ENCODE measurements at places on chromosomes 16 and 17. TPM values are rescaled to one million over a fixed set of nuclear protein-coding genes. Genes with fewer than 3 reads are reported as not detected.

ADCY9 gene
- 37.0 TPM for total RNA-seq

DNA sequence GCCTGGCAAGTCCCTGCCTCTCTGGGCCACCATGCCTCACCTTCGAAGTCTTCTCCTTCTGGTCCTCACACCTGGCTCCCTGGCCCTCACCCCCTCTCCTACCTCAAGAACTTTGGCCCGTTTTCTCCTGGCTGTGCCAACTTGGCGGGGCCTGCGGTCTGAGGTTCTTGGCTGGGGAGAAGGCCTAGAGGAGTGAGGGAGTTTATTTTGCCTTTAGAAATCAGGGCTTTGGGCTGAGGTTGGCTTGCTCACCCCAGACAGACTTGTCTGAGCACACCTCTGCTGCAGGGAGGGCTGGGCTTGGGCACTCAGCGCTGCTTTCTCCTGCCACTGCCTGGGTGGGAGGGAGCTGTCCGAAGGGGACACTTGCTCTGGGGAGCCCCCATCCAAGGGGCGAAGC lies 23.3 kb upstream of the TAC4 start:
- no peak for DNase-seq

CDK12 gene
- total RNA-seq, result 19.3 TPM

KATNB1 gene
- 15.2 TPM for total RNA-seq

DNA sequence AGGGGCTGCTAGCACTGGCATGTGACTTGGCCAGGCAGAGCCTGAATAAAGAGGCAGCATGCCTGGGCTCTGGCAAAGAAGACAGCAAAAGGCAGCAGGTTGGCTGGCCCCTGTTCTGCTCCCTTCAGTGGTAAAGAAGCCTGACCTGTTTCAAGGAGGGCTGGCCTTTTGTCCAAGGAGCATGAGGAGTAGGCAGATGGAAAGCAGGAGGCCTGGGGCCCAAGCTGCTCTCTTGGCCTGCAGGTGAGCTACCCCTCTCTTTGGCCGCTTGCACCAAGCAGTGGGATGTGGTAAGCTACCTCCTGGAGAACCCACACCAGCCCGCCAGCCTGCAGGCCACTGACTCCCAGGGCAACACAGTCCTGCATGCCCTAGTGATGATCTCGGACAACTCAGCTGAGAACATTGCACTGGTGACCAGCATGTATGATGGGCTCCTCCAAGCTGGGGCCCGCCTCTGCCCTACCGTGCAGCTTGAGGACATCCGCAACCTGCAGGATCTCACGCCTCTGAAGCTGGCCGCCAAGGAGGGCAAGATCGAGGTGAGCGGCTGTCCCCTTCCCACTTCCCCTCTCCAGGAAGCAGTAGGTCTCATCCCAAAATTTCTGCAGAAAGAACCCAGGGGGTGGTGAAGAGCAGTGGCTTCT lies 8.0 kb downstream of the TRPV2 start:
- no peak for DNase-seq

- DNase-seq, result no peak
These were observed 122.4 kb upstream of the NUDT7 start for GRCh38 chr16:77599793-77600415.

CMTM2 gene
- not detected for total RNA-seq

DNA sequence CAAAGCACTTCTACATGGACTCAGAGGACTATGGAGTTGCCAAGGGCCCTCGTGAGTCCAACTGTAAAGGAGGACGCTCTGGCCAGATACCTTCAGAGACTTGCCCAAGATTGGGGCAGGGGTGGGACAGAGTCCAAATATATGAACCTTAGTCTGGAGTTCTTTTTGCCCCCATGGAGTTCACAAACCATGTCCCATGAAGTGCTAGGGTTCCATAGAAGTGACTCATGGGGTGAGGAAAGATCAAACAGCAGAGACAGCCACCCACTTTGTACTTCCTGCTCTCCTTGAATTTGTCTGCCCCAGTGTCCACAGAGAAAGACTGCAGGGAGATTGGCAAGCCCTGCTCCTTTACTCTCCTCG lies 29.0 kb downstream of the SRL start:
- DNase-seq, result peak; percentile 67

PLA2G10 gene
- not detected for total RNA-seq

TMEM98 gene
- total RNA-seq, result 190 TPM

DNA sequence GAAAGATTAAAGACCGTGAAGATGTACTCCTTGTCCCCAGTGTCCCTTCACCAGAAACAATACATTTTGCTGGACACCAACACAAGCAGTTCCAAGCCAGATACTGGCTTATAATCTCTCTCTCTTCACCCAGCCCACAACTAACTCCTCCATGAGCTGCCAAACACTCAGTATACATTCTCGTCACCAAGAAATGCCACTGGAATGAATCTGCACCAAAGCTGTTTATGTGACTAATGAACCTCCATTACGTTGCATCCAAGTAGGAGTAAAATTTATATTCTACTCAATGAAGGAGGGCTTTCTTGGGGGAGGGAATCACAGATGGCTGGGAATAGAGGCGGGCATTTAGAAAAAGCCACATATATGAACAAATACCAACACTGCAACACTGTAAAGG lies 20.9 kb upstream of the SOX9 start:
- DNase-seq, result peak; percentile 85

KRTAP4-1 gene
- not detected for total RNA-seq

KRT20 gene
- total RNA-seq, result not detected

- peak; percentile 38 for DNase-seq
These were observed at the start of gene CYBA for GRCh38 chr16:88650749-88651275. Gene CYBA, minus strand, starts transcription at chr16:88651053. Its CDS starts 40 bp downstream, at chr16:88651013.

- no peak for DNase-seq
These were observed 35.9 kb downstream of the CBFA2T3 start for GRCh38 chr16:88940862-88941817.

- DNase-seq, result no peak
These were observed 591.4 kb downstream of the TP53TG3F start for GRCh38 chr16:34050787-34051320.

- DNase-seq, result no peak
These were observed 29.0 kb downstream of the ZC3H18 start for GRCh38 chr16:88599092-88599733.

- DNase-seq, result no peak
These were observed 235.1 kb downstream of the ABCC12 start for GRCh38 chr16:47920709-47921108.

SLC5A11 gene
- under 0.01 TPM for total RNA-seq

DNA sequence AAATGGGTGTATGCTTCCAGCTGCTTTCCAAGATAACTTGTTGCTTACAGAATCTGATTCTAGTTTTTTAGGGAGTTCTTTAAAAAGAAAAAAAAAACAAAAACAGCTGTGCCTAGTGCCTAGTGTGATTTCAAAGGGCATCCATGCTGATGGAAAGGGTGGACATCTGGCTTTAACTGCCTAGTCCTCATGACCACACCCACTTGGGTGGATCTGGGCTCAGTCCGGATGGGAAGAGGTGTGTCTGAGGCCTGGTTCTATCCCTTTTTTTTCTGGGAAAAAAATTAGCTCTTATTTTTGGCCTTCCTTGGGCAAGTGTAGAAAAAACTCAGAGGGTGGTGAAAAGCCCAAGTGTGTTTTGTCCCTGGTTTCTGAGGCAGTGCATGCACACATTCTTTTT lies 132.3 kb upstream of the CDH11 start:
- DNase-seq, result no peak

DNA sequence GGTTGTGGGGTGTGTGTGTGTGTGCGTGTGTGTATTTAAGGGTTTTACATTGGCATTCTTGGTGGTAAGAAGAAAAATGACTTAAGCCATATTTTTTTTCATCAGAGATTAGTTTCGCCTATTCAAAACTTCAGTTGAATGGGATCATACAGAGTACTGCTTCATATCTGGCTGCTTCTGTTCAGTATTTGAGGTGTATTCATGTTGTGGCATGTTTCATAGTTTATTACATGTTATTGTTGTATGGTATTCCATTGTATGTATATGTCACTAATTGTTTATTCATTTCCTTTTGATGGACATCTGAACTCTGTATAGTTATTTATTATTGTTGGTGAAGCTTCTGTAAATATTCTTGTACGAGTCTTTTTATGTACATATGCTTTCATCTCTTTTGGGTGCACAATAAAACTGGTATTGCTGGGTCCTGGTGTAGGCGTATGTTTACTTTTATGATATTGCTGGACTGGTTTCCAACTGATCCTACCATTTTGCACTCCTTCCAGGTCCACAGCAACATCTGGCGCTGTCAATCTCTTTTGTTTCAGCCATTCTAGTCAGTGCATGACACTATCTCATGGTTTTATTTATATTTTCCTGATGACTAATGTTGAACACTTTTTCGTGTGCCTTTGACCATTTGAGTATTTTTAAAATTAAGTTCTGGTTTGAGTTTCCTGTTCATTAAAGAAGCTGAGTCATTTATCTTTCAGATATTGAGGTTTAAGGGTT lies 77.4 kb upstream of the MAF start:
- peak; percentile 55 for DNase-seq

DNA sequence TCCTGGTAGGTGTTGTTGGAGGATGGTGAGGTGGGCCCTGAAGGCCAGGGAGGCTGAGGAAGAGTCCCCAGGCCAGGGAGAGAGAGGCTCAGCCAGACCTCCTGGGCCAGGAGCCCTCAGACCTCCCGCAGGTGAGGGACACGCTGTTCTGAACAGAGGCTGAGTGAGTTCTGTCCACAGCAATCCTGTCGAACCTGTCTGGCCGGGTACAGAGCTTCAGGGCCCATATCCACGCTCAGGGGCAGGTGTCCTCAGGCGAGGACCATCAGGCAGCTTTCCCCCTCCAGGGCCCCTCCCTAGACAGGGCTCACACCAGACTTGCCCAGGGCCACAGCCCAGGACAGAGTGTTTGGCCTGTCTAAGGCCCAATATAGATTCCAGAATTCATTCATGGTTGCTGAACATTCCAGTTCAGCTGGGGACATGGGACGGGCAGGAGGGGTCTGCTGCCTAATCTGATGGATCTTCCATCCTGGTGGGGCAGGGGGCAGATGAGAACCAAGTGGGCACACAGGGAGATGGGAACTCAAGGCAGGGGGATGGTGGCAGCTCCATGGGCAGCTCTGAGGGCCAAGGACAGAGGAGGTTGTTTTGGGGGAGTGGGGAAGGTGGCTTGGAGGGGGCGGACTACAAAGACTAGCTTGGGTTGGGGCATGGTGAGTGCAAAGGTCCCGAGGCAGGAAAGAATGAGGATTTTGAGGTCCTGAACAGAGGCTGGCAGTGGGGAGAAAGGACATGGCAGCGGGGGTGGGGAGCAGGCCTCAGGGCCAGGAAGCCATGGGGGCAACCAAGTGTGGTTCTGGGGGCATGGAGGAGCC lies 23.4 kb upstream of the MPRIP start:
- DNase-seq, result no peak

GRCh38 chr17:5500589-5501391 lies 14.4 kb downstream of the MIS12 start:
- peak; percentile 90 for DNase-seq

BICDL2 gene
- total RNA-seq, result not detected

DNA sequence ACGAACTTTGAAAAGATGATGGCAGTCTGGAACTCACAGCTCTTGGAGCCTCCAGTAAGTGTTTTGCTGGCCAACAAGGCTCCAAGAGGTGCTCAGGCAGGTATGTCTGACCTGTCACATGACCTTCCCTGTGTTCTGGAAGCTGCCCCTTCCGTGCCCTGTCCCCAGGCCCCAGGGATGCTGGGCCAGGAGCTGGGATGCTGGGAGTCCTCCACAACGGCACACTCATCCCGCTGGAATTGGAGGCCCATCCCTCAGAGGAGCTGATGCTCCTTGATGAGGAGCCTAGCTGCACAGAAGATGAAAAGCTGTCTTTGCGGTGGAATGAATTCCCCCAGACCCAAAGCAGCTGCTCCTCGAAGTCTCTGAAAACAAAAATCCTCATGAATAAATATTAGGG lies 47.8 kb downstream of the HOXB1 start:
- DNase-seq, result no peak

LPO gene
- total RNA-seq, result not detected

TBC1D3I gene
- 0.51 TPM for total RNA-seq

DNA sequence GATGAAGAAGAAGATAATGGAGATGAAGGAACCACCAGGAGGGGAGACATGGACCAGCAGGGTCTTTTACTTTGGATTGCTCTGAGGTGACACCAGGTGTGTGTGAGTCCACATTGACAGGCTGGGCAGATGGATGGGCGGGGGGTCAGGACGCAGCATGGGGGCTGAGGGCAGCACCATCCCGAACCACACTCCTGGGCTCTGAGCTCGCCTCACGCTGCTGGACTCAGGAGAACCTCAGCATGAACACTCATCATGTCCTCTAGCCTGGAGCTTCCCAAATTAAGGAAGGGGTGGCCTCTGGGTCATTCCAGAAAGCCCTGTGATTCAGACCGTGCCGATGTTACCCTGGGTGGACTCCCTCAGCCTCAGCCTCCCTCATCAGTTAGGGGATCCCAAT lies 50.4 kb upstream of the MAP3K14 start:
- no peak for DNase-seq

- no peak for DNase-seq
These were observed 5.1 kb upstream of the MEIOB start for GRCh38 chr16:1877089-1877488.

- peak; percentile 67 for DNase-seq
These were observed 58.6 kb downstream of the EMP2 start for GRCh38 chr16:10521681-10522274.

GRCh38 chr16:75385507-75386152 lies 47.7 kb downstream of the CFDP1 start:
- peak; percentile 80 for DNase-seq
